ENCODE measurements at places on chromosomes 4 and X.

- no peak for DNase-seq
Observed at GRCh38 chr4:147163311-147163710, 217.6 kb upstream of the TTC29 start.

- no peak for DNase-seq
Observed at GRCh38 chrX:18654875-18655836, 16.8 kb downstream of the RS1 start.

- no peak for DNase-seq
Observed at GRCh38 chrX:100407147-100407783, 2.8 kb downstream of the PCDH19 start.

DNA sequence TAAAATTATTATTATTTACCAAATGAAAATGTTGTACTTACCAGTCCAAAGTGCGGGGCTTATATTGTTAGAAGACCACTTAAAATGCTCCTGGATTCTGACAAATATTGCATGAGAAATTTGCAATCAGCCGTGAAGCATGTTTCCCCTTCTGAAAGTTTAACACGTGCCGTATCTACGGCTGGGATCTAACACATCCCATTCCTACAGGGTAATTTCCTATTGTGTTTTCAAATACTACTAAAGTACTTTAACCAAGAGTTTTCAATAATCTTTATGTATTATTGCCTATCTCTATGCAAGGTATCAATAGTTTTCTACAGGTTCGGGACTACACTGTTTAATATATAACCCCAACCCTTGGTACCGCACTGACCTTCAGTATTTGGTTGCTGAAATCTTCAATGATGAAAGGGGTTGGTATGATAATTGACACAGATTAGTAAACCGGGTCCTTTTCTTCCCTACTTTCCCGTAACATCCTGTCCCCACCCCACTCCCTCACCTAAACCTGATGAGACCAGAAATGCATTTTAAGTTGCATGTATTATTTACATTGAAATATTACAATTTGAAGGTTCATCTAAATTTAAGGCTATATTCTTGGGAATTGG lies 795 bp upstream of the BRWD3 start:
- DNase-seq, result no peak

GRCh38 chr4:147674073-147674472 lies 9.9 kb downstream of the PRMT9 start:
- DNase-seq, result no peak

- no peak for DNase-seq
Observed at GRCh38 chr4:48361012-48361400, 19.7 kb downstream of the SLAIN2 start.

DNA sequence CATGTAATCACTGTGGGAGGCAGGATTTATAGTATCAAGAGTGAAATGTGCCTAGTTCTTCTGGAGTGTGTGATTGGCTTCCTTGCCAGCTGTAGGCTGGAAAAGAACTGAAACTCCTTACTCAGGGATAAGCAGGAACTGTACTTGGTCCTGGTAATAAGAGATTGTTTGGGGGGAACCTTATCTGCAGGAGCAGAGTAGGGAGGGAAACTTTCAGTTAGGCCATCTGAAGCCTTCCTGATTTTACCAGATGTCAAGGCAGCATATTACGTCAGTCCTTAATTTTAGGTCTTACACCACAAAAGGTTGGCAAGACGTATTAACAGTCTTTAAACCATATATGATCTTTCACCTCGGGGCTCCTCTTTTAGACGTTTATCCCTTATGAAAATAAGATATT lies 231.5 kb upstream of the FMR1 start:
- DNase-seq, result no peak

DNA sequence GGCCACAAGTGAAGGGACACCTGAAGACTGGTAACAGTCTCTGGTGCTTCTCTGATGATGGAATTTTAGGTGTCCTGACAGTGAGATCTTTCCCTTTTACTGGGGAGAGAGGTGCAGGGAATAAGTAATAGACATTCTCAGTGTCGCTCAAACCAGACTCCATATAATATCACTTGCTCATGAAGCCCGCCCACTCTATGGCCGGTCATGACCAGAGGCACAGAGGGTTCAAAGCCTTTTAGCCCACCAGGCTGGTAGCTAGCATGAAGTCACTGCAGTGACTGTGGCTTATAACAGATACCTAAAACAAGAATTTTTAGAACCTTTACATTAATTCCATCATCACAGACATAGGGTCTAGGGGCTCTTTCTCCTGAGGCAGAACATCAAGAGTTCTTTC lies 2.9 kb downstream of the CD40LG start:
- no peak for DNase-seq

DNA sequence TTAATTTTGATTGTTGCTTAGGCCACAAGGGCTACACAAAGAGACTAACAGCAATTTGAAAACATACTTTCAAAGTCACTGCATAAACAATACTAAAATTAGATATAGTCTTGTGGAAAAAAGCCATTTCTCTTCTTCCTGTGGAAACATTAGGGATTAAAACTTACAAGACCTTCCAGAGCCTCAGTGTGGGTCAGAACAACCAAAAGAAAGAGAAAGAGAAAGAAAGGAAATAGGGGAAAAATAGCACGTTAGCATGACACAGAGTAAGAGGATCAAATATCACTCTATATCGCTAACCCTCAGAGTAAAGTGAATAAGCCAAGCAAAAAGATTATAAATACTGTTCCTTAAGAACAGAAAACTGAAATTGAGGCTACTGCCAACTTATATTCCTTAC lies 127.8 kb upstream of the DIAPH2 start:
- DNase-seq, result no peak

DNA sequence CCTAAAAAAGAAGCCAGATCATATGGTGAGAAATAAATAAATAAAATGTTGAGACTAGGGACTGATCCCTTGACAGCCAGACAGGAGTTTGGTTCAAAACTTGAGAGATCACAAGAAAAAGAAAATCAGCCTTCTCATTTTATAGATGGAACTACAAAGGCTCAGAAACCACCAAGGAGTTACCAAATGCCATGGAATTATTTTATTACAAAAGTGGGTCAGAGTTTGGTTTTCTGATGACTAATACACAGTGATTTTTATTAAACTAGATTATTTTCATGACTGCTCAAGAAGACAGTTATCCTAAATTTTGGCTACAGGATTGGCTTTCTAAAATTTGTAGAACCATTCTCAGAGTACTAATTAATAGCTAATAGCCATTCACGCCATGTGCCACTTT lies 6.2 kb downstream of the CXCL1 start:
- no peak for DNase-seq

GRCh38 chr4:152994038-152994437 lies 57.9 kb downstream of the FHDC1 start:
- DNase-seq, result no peak
